Natural killer cell (primary cell): ENCODE measurements at places on chromosomes 4 and X.
A peak's percentile ranks its signal among the peaks of the same experiment; 100 is the strongest.

DNA sequence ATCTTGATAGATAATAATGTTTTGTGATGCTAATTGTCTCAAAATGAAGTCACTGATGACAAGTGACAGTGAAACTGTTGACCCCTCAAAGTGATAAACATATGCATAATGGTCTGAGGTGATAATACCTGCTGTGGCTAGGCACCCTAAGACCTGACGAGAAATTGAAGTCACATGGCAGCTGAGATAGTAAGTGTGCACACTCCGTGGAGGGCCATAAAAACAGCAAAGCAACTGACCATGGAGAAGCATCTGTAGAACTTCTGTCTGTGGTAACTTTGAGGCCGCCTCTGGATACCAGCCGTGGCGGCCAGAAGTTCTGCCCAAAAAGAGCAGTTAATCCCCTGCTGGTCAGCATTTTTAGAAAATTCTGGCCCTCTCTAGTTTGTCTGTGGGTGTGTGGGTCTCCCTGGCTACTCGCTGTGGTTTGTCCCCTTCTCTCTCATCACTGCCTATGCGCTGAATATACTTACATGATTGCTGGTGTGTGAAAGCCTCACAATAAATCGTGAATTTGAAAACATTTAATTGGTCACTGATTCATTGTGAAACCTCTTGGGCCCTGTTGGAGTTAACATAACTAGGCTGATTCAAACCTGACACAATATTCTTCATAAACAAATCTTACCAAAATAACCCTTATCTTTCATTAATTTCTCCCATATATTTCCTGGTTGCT is 50.6 kb downstream of the CCDC149 start:
- no peak for DNase-seq

GRCh38 chrX:41289095-41289494 is 44.9 kb upstream of the DDX3X start:
- no peak for DNase-seq

DNA sequence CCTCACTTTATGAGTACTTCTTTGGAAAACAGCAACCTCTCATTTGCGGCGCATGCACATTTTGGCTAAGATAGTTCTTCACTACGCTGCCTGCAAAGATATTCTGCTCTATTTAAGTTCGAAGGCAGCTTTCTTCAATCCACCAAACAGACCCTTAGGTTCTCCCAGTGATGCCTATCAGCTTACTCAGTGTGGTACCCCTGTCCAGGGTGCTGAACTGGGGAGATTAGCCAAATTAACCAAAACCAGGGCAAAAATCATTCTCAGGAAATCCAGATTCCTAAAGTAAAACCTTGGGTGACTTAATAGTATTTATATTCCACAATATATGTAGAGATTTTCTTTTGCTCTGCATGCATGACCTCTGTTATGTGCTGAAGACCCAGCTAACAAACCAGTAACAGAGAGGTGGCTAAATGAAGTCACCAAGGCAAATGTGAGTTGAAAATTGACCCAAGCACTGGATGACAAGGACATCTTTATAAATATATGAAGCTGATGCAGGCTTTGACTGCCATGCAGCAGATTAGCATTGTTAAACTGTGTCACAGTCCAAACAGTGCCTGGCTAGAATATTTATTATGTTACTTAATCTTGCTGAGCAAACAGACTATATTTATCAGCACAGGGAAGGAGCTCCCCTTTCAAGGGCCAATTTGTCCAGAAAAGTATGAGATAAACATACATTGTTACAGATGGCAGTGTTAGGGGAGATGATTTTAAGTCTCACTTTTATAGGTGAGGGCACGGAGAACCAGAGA is 418.2 kb downstream of the STIM2 start:
- no peak for DNase-seq

- DNase-seq, result no peak
These were observed 18.2 kb upstream of the DDIT4L start for GRCh38 chr4:100208459-100208858.

DNA sequence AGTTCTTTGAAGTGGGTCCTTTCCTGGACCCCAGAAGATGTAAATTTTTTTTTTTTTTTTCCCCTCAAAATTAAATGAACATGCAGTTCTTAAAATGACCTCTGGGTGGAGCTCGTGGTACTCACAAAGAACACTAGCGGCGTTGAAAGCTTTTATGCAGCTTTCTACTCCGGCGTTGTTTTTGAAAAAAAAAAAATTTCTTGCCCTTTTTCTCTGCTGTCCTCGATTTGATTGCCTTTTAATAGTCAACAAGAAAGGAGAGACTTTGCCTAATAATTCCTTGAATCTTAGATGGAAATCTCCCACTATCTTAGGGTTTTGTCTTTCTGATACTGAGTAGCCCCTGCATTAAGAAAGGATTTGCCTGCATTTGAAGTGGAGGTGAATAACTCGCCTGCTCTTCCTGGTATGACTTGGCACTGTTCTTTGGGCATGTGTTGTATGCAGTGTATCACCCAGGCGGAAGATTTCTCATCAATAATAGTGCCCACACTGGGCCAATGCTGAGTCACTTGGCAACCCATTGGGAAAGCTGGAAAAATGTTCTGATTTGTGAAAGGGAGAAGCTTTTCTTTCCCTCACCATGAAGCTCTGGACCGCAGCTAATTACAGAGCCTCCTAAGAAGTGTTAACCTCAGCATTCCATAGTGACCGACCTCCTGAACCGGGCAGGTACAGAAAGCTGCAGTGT is 104.0 kb downstream of the PHEX start:
- DNase-seq, result peak; percentile 61

- no peak for DNase-seq
These were observed 15.4 kb upstream of the CDKL5 start for GRCh38 chrX:18410038-18410437.

- DNase-seq, result no peak
These were observed 194.2 kb downstream of the CLCN4 start for GRCh38 chrX:10350981-10351380.

DNA sequence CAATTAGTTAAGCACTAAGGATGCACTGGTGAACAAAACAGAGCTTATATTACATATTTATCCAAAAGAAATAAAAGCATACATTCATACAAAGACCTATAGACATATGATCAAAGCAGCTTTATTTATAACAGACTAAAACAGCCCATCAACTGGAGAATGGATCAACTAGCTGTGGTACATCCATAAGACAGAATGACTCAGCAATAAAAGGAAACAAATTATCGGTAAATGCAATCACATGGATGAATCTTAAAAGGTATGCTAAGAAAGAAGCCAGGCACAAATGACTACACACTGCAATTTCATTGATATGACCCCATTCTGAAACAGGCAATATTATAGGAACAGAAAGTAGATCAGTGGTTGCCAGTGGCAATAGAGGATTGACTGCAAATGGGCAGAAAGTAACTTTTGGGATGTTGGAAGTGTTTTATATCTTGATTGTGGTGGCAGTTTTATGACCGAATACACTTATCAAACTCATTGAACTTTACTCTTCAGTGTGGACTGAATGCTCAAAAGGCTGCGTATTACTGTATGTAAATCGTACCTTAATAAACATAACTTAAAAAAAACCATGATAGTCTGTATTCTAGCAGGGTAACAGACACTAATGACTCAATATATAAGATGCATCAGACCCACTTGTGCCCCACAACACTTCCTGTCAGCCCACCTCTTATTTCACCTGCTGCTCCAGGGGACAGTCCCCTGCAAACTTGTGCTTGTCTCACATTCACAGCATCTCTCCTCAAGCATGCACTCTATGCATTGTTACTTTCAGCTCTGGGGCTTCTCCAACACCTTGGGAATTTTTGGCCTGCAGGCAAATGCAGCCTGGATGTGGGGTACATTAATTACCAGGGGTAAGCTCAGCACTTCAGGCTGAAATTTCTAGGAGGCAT is 59.1 kb downstream of the MID1IP1 start:
- DNase-seq, result no peak

DNA sequence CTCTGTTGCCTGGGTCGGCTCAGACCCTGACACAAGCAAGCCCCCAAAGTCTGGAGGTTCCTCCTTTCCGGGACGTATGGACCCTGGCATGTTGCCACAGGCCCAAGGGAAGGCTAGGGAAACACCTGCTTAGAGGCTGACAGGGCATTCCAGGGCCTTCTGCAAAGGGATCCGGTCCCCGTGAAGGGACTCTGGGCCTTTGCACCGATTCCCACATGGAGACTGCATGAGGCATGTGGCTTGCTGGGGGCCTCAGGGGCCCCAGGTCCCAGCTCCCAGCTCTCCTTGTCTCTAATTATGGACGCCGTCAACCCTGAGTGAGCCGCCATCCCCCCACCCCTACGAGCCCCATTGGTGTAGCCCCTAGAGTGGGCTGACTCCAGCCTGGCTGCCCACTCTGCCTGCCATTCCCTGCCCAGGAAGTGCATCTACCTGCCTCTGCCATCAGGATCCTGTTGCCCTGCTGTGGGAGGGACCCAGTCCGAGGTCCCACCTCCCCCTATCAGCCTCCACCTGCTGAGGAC is 4.2 kb upstream of the RGS12 start:
- DNase-seq, result no peak

GRCh38 chr4:82785611-82786400 is 12.8 kb downstream of the SCD5 start:
- DNase-seq, result no peak

DNA sequence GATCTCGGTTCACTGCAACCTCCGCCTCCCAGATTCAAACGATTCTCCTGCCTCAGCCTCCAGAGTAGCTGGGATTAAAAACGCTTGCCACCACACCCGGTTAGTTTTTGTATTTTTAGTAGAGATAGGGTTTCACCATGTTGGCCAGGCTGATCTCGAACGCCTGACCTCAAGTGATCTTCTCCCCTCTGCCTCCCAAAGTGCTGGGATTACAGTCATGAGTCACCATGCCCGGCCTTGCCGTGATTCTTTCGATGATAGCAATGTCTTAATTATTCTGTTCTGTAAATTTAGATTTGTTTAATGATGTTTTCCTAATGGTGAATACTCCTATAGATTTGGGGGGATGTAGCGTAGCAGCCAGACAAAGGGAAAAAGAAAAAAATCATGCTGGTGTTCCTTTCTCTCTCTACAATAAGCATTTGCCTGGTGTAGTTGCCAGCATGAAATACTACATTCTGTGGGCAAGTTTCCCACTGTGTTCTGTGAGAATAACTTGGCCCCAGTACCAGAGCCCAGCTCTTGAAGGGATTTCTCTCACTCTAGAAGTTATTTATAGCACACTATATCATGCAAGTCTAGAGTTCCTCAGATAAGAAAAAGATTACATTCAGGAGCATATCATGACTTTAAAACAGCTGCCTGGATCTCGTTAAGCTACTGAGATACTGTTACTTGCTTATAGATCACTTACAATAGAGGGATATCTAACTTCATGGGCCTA is 15.4 kb downstream of the NIPAL1 start:
- DNase-seq, result no peak

- DNase-seq, result no peak
These were observed 31.7 kb upstream of the APLN start for GRCh38 chrX:129686422-129686948.

DNA sequence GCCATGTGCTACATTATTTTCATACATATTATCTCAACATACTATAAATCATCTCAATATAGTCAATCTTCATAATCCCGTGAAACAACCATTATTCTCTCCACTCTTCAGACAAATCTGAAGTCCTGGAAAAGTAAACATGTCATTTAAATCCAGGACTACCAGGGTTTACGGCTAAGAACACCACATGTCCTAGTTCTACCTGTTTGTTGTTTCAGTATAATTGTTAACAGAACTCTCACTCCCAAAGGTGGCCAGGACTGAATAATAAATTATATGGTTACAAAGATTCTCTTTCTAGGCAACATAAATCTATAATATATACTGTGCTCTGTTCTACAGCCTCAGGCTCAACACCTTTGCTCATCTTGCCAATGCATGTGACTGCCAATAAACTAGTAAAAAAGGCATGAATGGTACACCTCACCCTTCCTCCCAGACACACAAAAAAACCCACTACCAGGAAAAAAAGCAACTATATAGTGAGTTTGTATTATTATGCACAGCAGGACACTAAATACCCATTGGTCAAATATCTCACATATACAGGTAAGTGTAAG is 20.1 kb downstream of the EIF4E start:
- DNase-seq, result no peak

DNA sequence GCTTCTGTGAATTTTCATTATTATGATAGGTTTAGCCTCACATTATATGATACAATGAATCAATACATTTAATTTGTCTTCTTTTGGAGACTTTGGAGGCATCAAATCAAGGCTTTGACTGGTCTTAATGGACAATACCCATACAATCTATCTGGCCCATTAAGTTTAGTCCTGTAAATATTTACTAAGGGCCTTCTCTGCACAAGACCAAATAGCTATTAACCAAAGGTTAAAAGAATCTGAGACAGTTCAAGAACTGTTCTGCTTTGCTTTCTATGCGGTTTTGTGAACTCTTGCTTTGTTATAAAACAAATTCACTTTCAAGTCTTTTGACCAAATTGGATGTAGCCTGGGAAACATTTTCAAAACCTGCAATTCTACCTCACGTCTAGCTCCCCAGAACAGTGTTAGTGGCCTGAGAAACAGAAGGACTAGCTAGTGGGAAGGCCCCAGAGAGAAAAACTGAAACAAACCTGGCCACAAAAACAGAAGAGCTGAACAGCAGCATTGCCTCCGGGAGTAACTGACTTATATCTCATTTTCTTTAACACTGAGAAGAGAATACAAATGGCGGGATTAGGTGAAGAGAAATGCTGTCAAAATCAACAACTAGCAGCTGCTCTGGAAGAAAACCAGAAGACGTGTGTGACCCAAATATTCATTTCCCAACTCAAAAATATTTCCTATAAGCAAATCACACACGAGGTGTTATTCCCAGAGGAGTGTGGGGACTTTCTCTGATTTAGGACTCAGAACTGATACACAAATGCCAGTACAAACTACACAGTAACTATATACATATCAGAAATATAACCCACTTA is 548 bp downstream of the TLR1 start:
- no peak for DNase-seq

- no peak for DNase-seq
These were observed 270.5 kb upstream of the PPARGC1A start for GRCh38 chr4:24160358-24160757.

DNA sequence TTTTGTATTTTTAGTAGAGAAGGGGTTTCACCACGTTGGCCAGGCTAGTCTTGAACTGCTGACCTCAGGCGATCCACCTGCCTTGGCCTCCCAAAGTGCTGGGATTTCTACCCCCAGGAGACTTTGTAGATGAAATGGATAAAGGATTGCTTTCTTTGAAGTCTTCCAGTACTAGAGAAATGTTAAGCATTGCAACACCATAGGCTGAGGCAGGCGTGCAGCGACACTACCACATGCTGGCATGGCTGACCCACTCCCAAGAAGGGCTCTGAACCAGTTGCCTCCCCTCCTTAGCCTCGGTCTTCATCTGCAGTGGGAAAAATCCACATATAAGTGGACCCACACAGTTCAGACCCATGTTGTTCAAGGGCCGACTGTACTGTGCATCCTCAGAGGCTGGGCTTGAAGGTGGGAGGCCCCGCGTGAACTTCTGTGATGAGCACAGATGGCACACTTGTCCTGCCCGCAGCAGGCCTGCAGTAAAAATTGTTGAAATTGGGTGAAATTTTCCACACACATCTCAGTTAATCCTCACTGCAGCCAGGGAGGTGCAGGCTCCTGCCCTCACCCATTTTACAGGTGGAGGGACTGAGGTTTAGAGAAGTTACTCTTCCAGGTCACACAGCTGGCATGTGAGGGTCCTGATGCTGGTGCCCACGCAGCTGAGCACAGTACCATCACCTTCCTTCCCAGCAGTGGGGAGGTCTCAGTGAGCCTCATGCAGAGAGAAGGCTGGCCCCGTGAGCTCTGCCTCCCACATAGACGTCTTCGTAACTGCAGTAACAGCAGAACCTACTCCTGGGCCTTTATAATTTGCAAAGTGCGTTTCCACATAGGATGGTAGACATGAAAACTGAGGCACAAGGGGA is 35.5 kb downstream of the HTRA3 start:
- no peak for DNase-seq

- no peak for DNase-seq
These were observed 30.3 kb upstream of the HCCS start for GRCh38 chrX:11080741-11081305.
